ENCODE measurements at places on chromosomes 11 and 22.

GRCh38 chr11:45993531-45994001 lies 71.1 kb downstream of the LARGE2 start:
- no peak for DNase-seq

- no peak for DNase-seq
Measured at GRCh38 chr11:108863528-108863927, 198.7 kb downstream of the DDX10 start.

GRCh38 chr22:35842954-35843353 lies 125.3 kb downstream of the APOL5 start:
- no peak for DNase-seq

DNA sequence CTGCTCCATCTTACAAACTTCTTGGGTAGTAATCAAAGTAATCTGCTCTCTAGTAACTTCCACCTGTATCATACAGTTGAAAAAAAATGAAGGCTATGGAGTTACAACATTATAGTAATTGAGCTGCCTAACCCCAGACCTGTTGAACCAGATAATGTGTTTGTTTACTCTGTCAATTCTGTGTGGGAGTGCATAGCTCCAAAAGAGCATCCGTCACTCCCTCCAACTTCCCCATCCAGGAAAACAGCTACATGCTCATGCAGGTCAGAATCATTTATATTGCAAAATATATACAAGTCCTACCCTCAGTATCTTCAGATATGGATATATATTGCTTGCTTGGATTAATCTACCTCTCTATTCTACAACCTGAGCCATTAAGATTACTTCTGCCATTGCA lies 244.0 kb upstream of the ANO5 start:
- DNase-seq = no peak
